ENCODE measurements at places on chromosomes 1 and 21. TPM values are rescaled to one million over a fixed set of nuclear protein-coding genes. Genes with fewer than 3 reads are reported as not detected.
A peak's percentile ranks its signal among the peaks of the same experiment; 100 is the strongest.

GRCh38 chr1:99645699-99646531, at the start of gene PALMD:
PALMD (plus strand) TSS chr1:99646113; CDS start chr1:99646318, 205 bp downstream.
- DNase-seq, result no peak

DNA sequence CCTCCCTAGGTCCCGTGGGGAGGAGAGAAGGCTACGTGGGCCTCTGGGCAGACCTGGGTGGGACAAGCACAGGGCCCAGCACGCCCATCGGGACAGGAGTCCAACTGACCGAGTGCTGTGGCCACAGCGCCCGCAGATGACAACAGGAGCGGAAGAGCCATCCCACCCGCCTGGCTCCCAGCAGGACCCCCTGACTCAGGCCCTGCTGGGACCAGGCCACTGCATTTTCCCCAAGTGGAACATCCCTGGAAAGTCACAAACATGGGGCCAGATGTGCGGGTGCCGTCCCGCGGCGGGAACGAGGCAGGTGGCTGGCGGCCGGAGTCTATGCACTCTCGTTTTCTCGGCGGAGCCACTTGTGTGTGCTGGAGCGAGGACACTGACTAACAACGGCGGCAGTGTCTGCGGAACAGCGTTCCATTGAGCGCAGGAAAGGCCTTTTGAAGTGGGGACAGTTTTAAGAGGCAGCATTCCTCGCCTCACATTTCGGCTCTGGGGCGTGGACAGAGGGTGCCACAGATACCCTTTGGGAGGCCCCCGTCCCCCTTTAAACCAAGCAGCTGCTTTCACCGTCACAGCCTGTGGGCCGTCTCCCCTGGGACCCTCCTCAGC, 93.7 kb upstream of the ARHGEF16 start:
- no peak for DNase-seq

GRCh38 chr21:45420061-45421041, 15.4 kb downstream of the COL18A1 start:
- DNase-seq, result peak; percentile 49

- no peak for DNase-seq
These were observed 505.5 kb downstream of the LMO4 start for GRCh38 chr1:87834151-87834550.

LIN28A gene
- total RNA-seq, result not detected

NOL9 gene
- total RNA-seq, result 37.0 TPM

FMOD gene
- total RNA-seq, result 1.6 TPM
